ENCODE measurements at places on chromosomes 7 and 10.

DNA sequence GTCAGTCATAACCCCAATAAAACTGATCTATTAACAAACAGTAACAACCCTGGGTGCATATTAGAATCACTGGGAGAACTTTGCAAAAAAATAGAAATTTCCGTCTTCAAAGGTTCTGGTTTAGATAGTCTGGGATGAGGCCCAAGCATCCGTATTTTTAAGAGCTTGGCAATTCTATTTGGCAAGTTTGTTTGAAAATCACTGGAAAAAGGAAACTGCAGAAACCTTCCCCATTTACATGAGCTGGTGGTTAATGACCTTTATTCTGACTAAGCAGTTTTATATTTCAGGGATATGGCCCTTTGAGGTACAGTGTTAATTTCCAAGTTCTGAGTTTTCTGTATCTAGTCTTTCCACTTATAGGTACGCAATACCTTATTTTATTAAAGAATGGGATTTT, 115.8 kb upstream of the PRR15 start:
- DNase-seq: no peak

GRCh38 chr10:87505366-87506111, 846 bp downstream of the MINPP1 start:
- DNase-seq: peak; percentile 63

- no peak for DNase-seq
Observed at GRCh38 chr7:147611431-147611830, 979.1 kb upstream of the C7orf33 start.

DNA sequence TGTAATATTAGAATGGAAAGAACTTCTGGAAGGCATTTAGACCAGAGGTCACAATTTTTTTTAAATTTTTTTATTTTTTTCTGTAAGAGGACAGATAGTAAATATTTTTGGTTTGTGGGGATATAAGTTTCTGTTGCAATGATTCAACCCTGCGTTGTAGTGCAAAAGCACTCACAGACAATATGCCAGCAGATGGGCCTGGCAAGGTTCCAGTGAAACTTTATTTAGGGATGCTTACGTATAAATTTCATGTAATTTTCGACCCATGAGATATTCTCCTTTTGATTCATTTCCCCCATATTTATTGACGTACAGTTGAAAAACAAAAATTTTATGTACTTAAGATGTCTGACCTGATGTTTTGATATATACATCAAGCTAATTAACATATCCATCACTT, 72.8 kb upstream of the NMT2 start:
- DNase-seq: no peak

DNA sequence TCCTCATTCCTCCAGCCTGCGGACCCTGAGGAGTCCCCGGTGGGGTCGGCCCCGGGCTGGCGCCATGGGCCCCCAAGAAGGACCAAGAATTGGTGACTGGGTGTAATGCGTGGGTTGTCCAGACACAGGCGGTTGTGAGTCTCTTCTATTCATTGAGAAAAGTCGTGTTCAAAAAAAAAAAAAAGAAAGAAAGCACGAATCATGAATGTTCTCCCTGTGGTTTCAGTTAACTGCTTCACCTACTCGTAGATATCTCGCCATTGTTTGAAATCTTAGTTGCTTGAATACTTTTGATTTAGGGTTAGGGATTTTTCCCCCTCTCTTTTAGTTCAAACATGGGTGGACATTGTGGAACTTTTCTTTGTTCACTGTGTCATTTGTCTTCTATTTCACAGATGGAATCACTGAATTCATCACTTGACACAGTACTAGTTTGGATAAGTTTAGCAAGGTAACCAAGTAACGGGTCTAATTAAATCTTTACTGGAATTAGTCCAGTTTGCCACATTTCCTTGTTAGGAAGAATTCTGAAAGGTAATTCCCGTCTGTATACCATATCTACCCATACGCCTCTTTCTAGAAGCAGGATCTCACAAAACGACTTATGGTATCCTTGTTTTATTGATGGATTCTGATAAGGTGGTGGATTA, 775 bp downstream of the STARD3NL start:
- no peak for DNase-seq

DNA sequence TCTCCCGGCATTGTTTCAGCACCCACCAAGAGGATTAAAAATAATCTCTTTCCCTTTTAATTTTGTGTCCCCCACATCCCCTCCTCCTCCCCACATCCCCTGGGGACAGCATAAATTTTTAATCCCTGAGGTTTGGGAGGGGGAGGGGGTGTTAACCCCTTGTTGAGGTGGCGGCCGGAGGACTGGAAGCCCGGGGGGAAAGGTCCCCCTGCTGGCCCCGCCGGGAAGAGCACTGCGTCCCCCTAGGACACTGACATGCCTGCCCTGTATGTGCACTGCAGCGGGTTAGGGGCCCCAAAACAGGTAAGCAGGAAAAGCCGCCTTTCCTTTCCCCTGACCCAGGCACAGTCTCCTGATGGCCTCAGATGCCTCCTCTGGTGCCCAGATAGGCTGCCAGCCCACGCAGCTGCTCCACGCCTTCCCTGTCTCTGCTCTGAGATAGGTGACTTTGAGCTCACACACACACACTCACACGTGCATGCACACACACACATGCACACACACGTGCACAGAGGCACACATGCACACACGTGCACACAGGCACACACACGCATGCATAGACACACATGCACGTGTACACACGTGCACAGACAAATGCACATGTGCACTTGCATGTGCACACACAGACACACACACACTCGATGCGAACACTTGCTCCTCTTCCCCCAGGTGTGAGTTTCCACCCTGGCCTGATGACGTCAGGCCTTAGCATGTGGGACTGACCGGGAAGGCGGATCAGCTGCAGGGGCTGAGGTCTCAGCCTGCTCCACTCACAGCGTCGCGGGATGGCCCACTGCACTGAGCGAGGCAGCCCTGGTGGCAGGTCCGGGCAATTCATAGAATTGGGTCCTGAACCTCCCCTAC, 12.3 kb downstream of the CNPY1 start:
- DNase-seq: no peak

- no peak for DNase-seq
Observed at GRCh38 chr7:6558837-6559236, 7.6 kb upstream of the GRID2IP start.

DNA sequence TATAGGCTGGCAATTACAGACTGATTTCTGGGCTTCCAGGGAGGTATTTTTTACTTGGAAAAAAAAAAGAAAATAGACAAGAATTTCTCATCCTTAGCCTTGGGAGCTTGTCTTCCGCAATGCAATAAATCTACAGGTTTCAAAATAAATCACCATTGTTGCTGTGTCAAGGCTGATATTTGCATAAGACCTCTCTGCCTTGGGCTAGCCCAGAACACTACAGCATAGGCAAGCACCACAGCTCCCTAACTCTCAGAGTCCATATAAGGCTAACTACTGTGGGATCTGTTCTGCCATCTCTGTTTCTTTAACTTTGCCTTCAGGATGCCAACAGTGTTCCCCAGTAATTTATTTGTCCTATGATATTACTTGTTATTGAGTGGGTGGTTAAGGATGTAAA, 64.4 kb downstream of the ZWINT start:
- DNase-seq: no peak

DNA sequence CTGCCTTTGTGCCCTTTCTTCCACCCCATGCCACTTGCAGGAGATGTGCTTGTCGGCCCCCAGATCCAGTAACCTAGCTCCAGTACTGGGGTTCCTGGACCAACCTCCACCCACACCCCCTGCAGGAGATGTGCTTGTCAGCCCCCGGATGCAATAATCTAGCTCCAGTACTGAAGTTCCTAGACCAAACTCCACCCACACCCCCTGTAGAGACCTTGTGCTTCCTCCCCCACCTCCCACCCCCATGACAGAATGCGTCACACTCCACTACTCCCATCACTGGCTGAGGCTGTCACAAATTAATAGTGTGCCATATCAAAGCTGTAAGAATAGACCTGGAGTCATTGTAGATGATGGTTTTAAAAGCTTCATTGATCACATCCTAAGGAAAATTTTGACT, 185.0 kb downstream of the BICC1 start:
- no peak for DNase-seq

GRCh38 chr7:99102809-99103690, 40.9 kb downstream of the SMURF1 start:
- DNase-seq: no peak

GRCh38 chr10:107166403-107166802, 1.9 kb upstream of the SORCS1 start:
- DNase-seq: no peak

DNA sequence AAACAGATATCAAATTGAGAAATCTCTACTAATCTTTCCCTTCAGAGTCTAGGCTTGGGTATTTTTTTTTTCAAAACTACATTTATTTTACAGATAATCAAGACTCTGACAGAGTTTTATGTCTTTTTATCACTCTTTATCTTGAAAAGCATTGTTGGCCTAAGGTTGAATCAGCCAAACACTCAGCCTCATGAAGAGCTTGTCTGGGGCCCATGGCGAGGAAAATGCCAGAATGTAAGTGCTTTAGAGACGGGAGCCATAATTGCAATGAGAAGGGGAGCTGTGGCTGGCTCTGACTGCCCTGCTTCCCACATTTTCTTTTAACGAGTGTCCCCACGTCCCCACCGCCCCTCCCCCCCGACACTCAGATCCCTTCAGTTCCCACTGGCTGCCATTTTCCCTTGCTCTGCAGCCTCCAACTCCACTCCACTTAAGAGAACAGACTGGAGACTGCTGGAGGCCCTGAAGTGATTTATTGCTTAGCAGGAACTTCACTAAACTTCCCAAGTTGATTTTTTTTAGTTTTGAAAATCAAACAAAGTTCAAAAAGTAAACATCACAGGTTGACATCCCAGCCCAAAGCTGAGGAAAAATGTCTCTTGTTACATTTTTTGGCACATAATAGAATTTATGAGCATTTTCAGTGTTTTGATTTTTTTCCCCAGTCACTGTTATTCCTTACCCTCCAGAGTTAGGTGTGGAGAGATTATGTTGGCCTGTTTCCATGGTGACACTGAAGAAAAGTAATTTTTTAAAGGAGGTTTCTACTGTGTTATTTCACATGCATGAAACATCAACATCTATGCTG, 637.5 kb upstream of the GALNT17 start:
- no peak for DNase-seq

DNA sequence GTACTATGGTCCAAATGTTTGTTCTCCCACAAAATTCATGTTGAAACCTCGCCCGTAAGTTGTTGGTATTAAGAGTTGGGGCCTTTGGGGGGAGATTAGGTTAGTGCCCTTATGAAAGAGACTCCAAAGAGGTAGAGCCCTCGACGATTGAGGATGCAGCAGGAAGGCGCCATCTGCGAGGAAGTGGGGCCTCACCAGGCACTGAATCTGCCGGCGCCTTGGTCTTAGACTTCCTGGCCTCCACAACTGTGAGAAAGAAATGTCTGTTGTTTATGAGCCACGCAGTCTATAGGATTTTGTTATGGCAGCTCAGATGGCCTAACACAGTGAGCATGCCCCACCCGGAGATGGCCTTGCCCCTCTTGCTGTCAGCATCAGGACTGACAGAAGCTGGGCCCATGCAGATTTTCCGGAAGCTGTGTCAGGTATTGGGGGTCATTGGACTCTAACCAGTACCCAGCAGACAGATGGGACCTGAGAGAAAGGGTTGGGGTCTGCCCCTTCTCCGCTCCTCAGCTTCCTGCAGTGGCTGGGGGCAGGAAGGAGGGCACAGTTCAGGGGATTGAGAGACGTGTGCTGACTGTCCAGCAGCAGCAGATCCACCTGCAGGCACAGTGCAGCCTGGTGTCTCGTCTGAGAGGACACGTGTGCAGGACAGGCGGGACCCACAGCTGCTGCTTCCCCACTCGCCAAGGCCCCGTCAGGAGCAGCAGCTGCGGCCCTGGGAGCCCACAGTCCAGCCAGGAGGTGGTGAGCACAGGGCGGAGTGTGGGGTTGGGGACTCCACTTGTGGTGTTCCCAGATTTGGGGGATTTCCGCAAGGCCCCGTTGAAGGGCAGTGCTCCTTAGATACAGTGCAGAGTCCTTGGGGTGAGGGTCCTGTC, 47.8 kb downstream of the MGMT start:
- DNase-seq: peak; percentile 38

DNA sequence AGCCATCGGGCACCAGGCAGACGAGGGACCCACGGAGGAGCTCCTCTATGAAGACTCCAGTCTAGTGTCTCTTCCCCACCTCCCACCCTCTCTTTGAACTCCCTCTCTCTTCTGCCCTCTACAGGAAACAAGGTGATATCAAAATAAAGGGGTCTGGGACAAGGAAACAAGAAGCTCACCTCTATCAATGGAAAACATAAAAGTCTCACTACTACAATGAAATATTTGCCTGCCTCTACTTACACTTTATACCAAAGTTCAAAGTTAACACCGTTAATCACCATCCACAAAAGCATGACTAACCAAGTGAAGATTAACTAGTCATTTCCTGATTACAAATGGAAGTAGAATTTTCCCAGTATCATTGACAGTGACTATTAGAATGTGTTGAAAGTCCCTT, 82.2 kb downstream of the PARD3 start:
- no peak for DNase-seq

- no peak for DNase-seq
Observed at GRCh38 chr10:35699848-35700486, 57.9 kb upstream of the FZD8 start.

GRCh38 chr7:121337398-121337797, 8.6 kb downstream of the WNT16 start:
- DNase-seq: no peak

GRCh38 chr10:97481071-97481470, 17.2 kb downstream of the MMS19 start:
- DNase-seq: no peak

DNA sequence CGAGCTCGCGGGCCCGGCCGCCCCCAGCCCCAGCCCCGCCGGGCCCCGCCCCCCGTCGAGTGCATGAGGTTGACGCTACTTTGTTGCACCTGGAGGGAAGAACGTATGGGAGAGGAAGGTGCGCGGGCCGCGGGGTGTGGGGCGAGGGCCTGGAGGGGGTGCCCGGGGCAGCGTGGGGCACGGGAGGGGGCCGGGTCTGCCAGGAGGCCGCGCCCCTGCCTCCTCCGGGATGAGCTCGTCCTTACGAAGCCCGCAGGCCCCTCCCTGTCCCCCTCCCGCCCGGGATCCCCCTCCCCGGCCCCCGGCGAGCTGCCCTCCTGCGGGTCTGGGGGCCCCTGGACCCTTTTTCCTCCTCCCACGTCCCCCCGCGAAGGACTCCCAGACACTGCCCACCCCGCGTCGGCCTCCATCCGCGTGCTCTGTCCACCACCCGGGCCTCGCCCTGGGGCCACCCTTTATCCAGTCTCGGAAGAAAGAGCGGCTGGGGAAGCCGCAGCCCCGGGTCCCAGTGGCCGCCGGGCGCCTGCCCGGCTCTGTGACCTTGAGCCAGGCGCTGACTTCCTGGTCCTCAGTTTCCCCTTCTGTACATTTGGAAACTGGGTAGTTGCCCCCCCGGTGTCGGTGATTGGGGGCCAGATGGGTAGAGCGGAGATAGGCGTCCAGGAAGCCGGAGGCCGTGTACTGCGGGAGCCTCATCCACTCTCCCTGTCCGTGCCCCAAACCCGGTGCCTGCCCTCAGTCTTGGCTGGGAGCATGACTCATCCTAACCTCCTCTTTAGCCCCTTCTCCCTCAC, 521 bp downstream of the LIMK1 start:
- peak; percentile 70 for DNase-seq
